Memory B cell (primary cell): ENCODE measurements at places on chromosomes 4 and X.

GRCh38 chr4:155738548-155738947 is 20.3 kb upstream of the GUCY1B1 start:
- no peak for DNase-seq
- no peak overlapping the region for H3K4me3 ChIP-seq
- H3K27ac ChIP-seq, result no peak overlapping the region
- no peaks in the 10 kb centered on the region for H3K27me3 ChIP-seq
- H3K36me3 ChIP-seq, result no peaks in the 10 kb centered on the region

DNA sequence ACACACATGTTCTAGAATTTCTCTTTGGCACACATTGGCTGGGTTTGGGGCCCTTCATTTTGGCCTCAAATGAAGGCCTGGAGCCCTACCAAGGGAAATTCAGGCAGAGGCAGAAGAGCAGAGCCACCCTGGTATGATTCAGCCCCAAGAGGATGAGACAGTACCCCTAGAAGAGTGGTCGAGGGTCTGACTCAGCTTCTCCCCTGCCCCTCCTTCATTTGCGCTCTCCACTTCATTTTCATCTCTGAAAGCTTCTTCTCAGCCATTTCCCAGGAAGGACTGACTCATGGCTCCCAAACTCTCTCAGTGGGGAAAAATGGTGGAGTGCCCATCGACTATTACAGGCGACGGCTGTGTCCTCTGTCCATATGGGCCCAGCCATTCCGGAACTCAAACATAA is 43.5 kb downstream of the MAMLD1 start:
- no peak for DNase-seq
- H3K27ac ChIP-seq, result no peak overlapping the region
- no peaks in the 10 kb centered on the region for H3K27me3 ChIP-seq
- no peaks in the 10 kb centered on the region for H3K4me1 ChIP-seq
- no peaks in the 10 kb centered on the region for H3K36me3 ChIP-seq
- no peak overlapping the region for H3K4me3 ChIP-seq

GRCh38 chr4:42078184-42078801 is 74.2 kb downstream of the BEND4 start:
- DNase-seq, result no peak
- no peak overlapping the region for H3K4me3 ChIP-seq
- no peaks in the 10 kb centered on the region for H3K27me3 ChIP-seq
- no peak overlapping the region for H3K27ac ChIP-seq

DNA sequence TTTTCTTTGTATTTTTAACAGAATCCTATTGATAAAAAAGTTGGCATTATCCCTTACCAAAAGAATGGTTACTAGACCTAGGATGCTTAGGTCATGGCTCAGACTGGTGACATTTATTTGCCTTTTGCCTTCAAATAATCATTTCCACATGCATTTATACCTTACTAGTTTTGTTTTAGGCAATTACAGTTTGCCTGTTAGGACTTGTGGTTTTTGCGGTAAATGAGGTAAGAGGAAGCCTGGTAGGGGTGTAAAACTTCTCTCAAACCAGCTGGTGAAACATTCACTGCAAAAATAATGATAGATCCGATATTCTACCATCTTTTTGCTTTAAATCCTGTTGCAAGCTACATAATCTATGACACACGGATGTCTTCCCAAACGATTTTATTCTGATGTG is 12.1 kb downstream of the LAMP2 start:
- no peaks in the 10 kb centered on the region for H3K27me3 ChIP-seq
- H3K27ac ChIP-seq, result no peak overlapping the region
- H3K4me1 ChIP-seq, result peaks cover 14% of the 10 kb centered on the region
- H3K4me3 ChIP-seq, result peak overlapping the region; percentile 19

- H3K36me3 ChIP-seq, result no peaks in the 10 kb centered on the region
- no peak overlapping the region for H3K27ac ChIP-seq
- no peak overlapping the region for H3K4me3 ChIP-seq
Observed at GRCh38 chr4:91688413-91688812, 615.4 kb upstream of the GRID2 start.
